ENCODE measurements at places on chromosomes 12 and 14.

DNA sequence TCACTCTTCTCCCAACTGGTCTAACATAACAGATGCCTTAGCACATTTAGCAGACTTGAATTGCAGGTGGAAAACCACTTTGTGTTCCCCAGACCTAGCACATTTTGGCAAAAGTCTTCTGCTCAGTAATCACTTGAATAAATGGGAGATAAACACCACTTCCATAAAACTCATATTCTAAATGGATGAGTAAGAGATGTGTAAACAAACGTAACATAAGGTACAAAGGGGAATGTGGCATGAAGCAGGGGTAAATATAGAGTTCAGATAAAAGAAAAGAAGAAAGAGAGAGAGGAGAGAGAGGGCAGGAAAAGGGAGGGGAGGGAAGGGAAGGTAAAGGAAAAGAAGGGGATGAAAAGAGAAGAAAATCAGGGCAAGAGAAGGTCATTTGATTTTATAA, 17.0 kb upstream of the KERA start:
- no peak for DNase-seq

DNA sequence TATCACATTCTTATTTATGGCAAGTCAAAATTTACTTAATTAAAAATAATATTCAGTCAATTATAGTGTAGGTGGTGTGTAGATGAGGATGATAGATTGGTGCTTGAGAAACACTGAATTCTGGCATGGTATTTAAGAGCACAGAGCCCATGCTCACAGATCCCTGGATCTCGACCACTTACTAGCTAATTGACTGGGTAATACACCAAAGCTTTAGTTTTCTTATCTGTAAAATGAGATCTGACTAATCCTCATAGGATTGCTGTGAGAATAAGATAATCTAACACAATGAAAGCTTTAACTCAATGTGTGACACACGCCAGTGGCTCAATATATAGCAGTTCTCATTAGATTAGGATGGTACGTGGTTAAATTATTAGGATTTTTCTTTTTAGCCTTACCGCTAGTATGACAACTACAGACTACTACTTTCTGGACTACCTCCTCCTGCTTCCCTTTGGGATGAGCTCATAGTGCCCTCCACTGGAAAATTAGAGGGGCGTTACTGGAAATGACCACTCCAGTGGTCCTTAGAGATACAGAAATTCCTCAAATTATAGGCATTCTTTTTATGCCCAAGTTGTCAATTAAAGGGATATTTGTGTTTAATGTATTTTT, 482.8 kb upstream of the TBX3 start:
- DNase-seq, result peak; percentile 49

GRCh38 chr14:88247228-88247627, 75.8 kb downstream of the KCNK10 start:
- DNase-seq, result no peak

- peak; percentile 48 for DNase-seq
These were observed 601 bp downstream of the ZNF839 start for GRCh38 chr14:102320033-102320660.

GRCh38 chr14:104106471-104106991, 21.0 kb downstream of the ASPG start:
- no peak for DNase-seq

DNA sequence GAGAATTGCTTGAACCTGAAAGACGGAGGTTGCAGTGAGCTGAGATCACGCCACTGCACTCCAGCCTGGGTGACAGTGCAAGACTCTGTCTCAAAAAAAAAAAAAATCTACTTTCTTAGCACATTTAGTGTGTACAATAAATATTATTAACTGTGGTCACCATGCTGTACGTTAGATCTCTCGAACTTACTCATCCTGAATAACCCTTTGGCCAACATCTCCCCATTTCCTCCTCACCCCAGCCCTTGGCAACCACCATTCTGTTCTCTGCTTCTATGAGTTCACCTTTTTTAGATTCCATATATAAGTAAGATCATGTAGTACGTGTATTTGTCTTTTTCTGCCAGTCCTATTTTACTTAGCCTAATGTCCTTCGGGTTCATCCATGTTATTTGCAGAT, 13.4 kb downstream of the FUT8 start:
- DNase-seq, result no peak

DNA sequence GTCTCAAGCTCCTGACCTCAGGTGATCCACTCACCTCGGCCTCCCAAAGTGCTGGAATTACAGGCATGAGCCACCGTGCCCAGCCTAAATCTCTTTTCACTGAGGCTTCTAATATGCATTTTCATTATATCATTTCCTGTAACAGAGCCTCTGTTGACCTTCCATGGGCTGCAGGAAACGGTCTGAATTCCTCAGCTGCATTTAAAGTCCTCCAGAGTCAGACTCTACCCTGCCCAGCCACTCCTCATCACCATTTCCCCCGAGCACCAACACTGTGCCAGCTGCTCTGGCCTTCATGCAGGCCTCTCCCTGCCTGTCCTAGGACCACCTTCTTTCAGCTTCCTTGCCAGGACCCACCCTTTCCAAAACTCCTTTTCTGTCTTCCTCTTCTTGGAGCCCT, 9.8 kb upstream of the NFKBIA start:
- peak; percentile 48 for DNase-seq

GRCh38 chr14:102094101-102094500, 7.3 kb upstream of the HSP90AA1 start:
- DNase-seq, result no peak

DNA sequence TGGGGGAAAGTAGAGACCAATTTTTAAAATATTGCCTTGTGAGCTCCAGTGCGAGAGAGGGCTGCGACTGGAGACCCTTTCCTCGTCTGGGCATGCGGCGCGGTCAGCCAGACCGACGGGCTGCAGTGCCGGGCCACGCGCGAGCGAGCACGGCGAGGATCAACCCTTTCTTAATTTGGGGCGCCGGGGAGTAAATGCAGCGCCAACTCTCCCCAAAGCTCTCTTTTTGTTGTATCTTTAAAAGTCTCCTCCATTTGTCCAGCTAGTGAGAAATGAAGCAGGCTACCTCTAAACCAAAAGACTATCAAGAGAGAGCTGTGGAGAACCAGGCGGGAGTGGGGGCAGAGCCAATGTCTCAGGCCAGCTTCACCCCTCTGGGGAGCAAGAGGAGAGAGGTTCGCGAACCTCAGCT, 1.4 kb downstream of the SIX1 start:
- DNase-seq, result no peak

GRCh38 chr14:56153267-56153666, 35.1 kb downstream of the PELI2 start:
- DNase-seq, result peak; percentile 19

DNA sequence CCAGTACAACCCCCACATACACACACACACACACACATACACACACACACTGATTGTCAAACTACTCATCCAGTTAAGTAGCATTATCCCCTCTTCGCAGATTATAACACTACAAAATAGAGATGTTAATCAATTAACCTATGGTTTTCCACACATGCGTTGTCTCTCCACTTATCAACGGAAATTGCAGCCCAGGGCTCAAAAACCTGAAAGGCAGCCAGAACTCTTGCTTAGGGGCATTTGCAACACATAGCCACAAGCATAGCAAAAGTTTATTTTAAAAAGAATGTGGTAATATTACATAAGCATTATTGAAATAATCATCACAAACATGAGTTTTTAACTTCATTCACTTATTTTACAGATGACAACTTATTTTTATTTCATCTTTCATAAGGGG, 265.8 kb downstream of the SLC16A7 start:
- DNase-seq, result no peak

DNA sequence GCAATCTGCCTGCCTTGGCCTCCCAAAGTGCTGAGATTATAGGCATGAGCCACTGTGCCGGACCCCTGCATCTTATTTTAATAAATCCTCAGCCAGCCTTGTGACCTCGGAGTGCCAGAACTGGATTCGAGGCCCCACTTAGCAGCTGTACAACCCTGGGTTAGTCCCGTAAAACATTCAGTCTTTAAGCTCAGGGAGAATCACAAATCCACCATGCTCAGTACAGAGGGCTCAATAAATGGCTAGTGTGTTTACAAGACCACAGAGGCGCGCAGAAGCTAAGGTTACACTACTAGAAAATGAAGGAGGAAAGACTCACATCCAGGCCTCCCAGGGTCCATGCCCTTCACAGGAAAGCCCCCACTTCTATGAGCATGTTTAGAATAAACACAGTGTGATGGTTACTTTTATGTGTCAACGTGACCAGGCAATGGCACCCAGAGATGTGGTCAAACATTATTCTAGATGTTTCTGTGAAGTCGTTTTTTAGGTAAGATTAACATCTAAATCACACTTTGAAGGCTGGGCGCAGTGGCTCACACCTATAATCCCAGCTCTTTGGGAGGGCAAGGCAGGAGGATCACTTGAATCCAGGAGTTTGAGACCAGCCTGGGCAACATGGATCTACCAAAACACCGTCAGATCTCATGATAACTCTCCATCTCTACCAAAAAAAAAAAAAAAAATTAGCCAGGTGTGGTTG, 55.3 kb downstream of the CLMN start:
- no peak for DNase-seq

- no peak for DNase-seq
These were observed 18.8 kb downstream of the NIN start for GRCh38 chr14:50812180-50812579.

- no peak for DNase-seq
These were observed 12.2 kb downstream of the CLMN start for GRCh38 chr14:95307402-95308041.

- DNase-seq, result no peak
These were observed 60.9 kb downstream of the SOX5 start for GRCh38 chr12:23888396-23889068.

- DNase-seq, result no peak
These were observed 100.0 kb upstream of the EEA1 start for GRCh38 chr12:93029091-93029490.

DNA sequence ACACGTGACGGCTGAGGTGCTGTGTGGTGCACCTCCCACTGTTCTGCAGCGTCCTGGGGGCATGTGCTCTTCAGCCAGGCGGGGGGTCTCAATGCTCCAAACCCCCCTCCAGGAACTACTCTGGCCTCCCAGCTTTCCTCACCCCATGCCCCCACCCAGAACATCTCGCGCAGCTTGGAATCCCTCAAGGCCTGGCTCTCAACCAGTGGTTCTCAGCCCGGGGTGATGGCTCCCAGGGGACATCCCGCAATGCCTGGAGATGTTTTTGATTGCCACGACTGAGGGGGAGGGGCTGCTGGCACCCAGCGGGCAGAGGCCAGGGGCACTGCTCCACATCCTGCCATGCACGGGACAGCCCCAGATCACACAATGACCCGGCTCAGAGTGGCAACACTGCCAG, 78.9 kb upstream of the DICER1 start:
- no peak for DNase-seq

DNA sequence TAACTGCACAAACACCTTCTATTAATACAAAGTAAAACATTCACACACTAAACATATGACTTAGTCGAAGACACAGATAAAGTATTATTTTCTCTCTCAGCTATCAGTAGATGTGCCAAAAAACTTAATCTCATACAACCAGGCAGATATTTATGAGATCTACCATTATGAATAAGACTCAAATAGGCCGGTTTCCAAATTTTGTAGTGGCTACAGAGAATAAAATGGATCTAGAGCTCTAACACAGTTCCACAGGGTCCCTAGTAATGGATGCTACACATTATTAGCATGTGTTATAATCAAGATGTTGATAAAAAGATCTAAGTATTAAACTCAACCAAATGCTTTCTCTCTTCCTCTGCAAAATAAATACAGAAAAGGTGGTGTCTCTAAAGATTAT, 10.4 kb downstream of the SAV1 start:
- no peak for DNase-seq

DNA sequence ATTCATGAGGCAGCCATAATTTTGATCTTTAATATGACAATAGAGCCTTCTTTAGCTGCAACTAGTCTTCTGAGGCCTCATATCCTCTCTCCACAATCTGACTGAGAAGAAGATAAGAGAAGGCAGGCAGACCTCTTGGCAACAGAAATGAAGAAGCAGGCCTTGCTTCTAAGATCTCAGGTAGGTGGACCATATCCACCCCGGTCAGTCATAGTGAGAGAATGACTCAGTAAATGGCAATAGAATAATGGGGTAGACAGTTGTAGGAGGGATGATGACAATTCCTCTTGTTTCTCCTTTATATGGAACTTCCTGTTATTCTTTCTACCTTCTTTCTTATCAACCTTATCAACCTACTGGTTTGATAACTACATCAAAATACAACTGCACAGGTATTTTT, 246.7 kb upstream of the G2E3 start:
- DNase-seq, result no peak

DNA sequence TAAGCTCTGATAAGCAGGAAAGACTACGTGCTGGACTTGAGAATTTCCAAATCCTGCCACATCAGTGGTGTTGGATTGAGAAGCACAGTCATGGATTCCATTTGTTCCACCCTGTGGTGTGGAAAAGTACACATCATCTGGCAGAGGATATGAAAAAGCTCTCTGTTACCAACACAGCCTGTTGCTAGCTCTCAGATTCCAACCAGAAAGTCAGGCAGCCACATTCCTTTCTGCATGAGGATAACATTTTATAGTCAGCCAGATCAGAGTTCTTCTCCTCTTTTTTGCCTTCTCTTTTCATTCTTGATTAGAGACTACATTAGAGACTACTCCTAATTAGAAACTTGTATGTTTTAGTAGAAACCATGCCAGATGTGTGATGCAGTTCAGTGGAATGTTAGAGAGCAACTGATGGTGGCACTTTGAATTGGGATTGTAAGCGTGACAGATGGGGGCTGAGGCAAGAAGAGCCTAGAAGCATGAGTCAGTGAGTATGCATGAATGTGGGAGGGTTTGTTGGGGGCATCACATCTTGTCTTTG, 61.2 kb upstream of the STXBP6 start:
- DNase-seq, result peak; percentile 98

- no peak for DNase-seq
These were observed 12.4 kb downstream of the KTN1 start for GRCh38 chr14:55592436-55592835.

GRCh38 chr14:88351966-88352691, 29.1 kb upstream of the KCNK10 start:
- no peak for DNase-seq

DNA sequence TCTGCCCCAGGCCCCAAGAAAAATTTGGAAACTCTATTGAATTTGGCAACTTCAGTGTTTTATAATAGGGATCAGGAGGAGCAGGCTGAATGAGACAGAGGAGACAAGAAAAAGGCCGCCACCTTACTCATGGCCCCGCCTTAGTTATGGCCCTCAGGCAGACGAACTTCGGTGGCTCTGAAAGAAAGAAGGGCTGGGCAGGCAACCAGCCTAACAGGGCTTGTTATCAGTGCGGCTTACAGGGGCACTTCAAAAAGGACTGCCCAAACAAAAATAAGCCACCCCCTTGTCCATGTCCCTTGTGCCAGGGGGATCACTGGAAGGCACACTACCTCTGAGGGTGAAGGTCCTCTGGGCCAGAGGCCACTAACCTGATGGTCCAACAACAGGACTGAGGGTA, 146.3 kb upstream of the ATF7IP start:
- no peak for DNase-seq

- DNase-seq, result no peak
These were observed 1.7 kb downstream of the PRICKLE1 start for GRCh38 chr12:42587601-42588523.

DNA sequence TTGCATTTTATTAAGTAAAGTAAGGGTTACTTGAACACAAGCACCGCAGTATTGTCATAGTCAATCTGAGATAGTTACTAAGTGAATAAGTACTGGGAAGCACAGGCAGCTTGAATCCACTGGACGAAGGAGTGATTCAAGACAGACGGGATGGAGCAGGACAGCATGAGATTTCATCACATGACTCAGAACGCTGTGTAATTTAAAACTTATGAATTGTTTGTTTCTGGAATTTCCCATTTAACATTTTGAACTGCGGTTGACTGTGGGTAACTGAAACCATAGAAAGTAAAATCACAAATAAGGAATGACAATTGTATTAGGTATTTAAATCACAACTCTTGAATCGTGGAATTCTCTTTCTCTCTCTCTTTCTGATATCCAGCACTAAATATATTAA, 1630.4 kb upstream of the SEL1L start:
- DNase-seq, result peak; percentile 88

Measured in fibroblast of skin of right biceps (primary cell).